ENCODE measurements at places on chromosomes 11 and 22.

DNA sequence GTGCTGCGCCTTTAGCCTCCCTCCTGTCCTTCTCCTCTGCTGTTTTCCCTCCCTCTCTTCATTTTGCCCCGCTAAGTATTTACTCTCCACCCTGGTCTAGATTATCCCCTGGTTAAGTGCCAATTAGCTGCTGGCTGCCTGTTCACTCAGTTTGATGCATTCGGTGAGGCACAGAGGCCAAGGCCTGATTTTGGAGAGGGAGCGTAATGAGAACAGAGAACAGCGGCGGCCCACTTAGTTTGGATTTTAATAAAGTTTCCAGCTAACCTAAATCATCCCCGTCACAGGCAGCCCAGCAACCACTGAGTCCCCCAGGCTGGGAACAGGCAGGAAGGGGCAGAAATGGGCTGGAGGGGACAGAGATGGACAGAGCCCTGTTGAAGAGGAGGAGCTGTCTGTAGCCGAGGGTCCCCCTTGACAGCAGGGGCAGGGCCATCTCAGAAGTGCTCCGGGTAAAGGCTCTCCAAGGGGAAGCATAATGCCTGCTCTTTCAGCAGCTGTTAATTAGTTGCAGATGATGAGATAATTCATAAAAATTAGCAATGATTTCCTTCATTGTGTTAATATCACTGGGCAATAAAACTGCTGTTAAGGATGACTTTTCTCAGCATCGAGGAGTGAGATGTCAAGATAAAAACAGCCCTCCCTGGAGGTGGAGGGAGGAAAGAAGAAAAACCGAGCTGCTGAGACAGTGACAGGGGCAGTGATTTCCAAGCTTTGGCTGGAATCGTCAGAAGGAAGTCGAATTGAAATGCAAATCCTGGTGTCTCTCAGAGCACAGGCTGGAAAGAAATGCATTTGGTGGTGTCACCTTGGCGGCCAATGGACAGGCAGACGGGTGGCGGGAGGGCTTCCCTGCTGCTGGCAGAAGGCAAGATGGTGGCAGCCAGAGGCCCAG is 170.1 kb downstream of the GRIK4 start:
- no peak for DNase-seq

GRCh38 chr22:46972901-46973831 is 210.7 kb downstream of the TBC1D22A start:
- no peak for DNase-seq

DNA sequence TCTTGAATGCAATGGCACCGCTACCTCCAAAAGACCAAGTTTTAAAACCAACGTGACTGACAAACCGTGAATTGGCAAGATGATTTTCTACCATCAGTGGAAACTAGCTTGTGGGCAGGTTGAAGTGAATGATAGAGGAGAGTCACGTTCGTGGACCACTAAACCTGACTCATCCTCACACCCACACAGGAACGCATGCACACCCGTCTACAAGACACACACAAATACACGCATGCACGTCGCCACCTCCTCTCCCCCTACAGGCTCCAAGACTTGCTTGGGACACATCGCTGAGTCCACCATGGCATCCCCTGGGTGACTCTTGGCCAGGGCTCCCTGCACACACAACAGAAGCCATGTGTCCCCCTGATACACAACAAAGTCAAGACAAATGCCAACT is 14.4 kb downstream of the TMPRSS6 start:
- no peak for DNase-seq

DNA sequence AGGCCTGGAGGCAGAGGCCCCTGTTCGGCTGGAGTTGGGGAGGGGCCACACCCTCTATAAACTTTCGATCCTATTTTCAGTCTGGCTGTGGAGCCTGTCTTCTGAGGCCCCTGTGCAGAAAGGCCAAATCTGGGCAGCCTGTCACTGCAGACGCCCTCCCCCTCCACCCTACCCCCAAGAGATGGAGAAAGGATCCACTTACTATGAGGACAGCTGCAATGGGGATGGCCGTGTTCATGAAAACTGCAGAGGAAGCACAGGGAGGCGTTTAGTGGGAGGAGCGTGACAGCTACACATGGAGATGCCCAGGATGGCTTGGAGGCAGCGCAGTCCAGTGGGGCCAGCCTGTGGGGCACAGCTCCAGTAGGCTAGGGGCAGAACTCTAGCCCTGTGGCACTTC is 43.5 kb upstream of the KCNJ11 start:
- DNase-seq = no peak

DNA sequence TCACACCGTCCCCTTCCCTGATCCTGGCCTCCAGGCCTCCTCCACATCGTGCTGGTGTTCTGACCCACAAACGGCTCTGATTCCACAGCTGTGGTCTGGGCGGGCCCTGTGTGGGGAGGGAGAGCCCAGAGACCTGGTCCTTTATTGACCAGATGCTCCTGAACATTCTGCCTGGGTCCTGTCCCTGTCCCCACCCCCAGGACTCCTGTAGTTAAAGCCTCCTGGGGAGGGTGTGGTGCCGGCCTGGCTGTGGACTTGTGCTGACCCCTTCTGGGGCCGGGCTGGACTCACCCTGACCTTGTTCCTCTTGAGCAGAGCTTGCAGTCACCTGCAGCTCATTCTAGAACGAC is 128.7 kb downstream of the CTTN start:
- no peak for DNase-seq

GRCh38 chr11:45105233-45105983 is 41.0 kb upstream of the PRDM11 start:
- DNase-seq = peak; percentile 18

DNA sequence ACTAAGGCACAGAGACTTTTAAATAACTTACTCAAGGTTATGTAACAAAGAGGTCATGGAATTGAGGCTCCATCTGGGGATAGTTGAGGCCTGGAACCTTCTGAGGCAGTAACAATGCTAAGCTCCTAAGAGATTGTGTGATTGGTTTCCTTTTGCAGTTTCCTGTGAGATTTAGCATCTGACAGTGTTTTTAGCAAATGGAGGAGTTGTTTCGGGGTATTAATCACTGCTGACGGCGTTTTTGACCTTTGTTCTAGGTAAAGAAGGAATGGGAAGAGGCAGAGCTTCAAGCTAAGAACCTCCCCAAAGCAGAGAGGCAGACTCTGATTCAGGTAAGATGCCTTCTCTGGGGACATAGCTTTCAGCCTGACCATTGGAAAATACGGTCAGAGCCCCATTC is 32.1 kb upstream of the ST14 start:
- DNase-seq = no peak

DNA sequence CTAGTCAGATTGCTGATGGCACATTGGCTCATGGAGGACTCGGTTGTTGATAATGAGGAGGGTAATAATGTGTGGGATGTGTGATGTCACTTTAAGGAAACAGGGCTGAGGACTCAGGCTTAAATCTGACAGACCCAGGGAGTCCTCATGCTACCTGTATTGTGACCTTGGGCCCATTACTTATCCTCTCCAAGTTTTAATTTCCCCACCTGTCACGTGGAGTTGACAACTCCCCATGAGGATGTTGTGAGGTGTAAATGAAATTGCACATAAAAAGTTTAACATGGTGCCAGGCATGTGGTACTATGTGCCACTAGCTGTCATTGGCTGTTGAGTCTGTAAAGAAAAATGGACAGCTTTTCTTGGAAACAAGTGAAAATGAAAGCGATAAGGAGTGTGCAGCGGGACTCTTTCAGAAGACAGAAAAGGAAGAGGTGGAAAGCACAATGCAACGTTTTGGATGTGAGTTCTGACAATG is 15.3 kb downstream of the IL10RA start:
- no peak for DNase-seq

DNA sequence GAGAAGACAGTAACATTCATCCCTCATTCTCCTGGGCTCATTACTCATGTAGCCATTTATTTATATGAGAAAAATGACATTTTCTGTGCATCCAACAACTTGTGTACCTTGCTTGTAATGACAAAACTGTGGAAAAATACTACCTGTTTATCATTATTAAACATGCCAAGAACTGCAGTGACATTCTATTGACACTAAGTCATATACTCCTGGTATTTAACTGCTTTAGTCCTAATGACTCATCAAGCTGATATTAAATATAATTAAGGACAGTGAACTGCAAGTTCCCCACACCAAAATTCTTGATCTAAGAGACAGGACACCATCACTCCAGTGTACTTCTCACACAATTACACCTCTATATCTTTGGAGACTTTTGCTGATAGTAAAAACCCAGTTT is 1328.7 kb upstream of the RAG2 start:
- DNase-seq = no peak

- DNase-seq = no peak
Observed at GRCh38 chr11:69912161-69912910, 93.1 kb upstream of the FGF3 start.

- DNase-seq = no peak
Observed at GRCh38 chr11:122170815-122171475, 54.9 kb upstream of the BLID start.

DNA sequence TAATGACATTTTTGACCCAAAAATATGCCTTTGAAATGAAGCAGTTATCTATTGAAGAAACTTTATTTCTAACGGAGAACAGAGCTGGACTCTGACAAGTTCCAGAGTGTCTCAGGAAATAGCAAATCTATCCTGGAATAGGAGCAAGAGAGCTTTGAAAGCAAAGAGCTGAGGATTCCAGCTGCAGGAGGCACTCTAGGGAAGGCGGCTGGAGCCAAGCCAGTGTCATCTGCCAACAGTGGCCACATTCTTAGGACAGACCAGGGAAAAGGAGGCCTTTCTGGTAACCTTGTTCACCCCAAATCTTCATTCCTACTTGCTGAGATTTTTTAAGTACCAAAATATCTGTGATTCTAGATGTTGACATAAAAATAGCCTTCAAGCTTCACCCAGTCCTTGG is 493.5 kb upstream of the B3GAT1 start:
- DNase-seq = no peak

- DNase-seq = no peak
Observed at GRCh38 chr11:71406681-71407080, 41.5 kb downstream of the DHCR7 start.

GRCh38 chr11:1882265-1883238 is 9.1 kb downstream of the PRR33 start:
- peak; percentile 68 for DNase-seq

DNA sequence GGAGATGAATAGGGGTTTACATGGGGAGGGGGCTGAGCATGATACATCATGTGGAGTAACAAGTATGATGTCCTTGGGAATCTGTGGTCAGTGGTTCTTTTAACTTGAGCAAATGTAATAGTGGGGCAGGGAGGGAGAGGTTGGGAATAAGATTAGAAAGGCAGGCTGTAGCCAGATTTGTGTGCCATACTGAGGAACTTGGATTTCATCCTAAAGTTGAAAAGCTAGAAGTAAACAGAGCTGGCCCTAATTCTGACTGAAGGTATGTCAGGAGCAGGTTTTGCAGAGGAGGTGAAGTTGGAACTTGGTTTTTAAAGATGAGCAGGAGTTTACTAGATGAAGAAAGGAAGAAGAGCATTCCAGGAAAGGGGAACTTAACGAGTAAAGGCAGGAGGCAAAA is 108.3 kb upstream of the RRM1 start:
- no peak for DNase-seq

- no peak for DNase-seq
Observed at GRCh38 chr11:41494716-41495115, 35.3 kb upstream of the LRRC4C start.

- DNase-seq = no peak
Observed at GRCh38 chr22:36864454-36865215, 3.8 kb downstream of the NCF4 start.

- DNase-seq = no peak
Observed at GRCh38 chr11:47329987-47330931, 22.2 kb downstream of the MYBPC3 start.

DNA sequence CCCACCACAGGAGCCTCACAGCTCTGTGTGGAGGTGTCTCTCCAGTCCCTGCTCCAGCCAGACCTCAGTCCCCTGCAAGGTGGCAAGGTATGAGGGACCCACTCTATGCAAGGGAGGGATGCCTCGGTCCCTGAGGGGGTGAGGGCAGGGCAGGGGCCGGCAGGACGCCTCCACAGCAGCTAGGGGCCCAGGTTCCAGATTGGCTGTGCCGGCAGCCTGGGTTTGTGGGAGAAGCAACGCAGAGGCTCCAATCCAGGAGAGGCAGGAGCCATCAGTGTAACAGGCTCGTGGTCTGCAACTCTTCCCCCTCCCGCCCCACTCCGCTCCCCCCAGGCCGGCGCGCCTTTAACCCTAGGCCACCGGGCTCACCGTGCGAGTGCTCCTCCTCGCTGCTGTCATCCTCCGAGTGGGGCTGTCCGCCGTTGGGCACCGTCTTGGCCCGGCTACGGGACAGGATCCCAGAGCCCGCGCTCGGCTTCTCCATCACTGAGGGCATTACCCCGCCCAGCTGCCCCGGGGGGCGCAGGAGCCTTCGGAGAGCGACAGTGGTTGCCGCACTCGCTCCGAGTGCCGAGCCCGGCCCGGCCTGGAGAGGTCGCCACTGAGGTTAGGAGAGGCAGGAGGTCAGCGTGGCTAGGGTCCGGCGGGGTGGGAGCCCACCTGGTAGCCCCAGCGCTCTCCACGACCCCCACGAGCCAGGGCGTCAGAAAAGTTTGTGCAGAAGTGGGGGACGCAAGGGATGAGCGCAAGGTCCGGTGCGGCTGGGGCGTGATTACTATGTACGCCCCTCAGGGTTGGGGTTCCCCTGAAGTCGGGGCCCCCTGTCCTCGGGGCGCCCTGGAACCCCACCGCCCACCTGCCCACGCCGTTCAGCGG is 765 bp downstream of the RCOR2 start:
- DNase-seq = no peak

- DNase-seq = no peak
Observed at GRCh38 chr11:15800111-15800800, 556.1 kb downstream of the SOX6 start.

GRCh38 chr22:49602481-49602880 is 225.2 kb downstream of the BRD1 start:
- DNase-seq = no peak

DNA sequence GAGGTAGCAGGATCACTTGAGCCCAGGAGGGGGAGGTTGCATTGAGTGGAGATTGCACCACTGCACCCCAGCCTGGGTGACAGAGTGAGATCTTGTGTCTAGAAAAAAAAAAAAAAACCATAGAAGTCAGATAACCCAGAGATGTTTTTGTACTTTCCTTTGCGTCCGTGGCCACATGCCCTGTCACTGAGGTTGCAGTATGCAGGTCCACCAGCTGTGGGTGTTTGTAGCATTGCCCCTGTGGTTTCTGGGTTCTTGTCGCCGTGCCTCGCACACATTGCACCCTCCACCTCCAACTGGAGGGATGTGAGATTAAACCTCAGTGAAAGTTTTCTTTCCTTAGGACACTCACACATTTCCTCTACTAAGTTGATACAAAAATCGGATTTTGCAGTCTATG is 70.3 kb downstream of the TNRC6B start:
- DNase-seq = no peak

- no peak for DNase-seq
Observed at GRCh38 chr11:59009661-59010060, 70.4 kb downstream of the GLYATL1 start.

- DNase-seq = no peak
Observed at GRCh38 chr11:244376-244775, 7.6 kb downstream of the PSMD13 start.

- no peak for DNase-seq
Observed at GRCh38 chr11:60589611-60590010, 74.4 kb downstream of the MS4A13 start.

DNA sequence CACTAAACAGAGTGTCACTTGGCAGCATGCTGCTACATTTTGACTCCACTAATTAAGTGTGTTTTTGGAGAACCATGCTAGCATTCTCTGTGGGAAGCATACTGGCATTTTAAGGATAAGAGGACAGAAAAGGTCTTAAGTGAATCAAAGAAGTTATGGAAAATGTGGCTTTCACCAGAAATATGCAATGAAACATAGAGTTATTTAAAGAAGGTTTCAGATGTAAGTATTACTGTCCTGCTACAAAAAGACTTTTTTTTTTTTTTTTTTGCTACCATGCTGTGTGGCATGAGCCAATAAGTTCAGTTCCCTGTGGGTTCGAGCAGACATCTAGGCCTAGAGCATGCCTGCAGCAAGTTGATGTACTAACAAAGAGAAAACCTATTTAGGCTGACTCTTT is 187.6 kb downstream of the MSANTD4 start:
- DNase-seq = no peak
